Dermis lymphatic vessel endothelial cell (primary cell): ENCODE measurements at places on chromosomes 4 and X. TPM values are rescaled to one million over a fixed set of nuclear protein-coding genes. Genes with fewer than 3 reads are reported as not detected.

The TNIP3 gene
- 0.09 and 0.11 TPM in 2 replicates for total RNA-seq

The CT83 gene
- total RNA-seq, result not detected in 2 replicates

The NAA15 gene
- 16.9 and 24.7 TPM in 2 replicates for total RNA-seq

The TMEM144 gene
- 4.5 and 5.3 TPM in 2 replicates for total RNA-seq

The CT45A10 gene
- not detected in 2 replicates for total RNA-seq

The TEX13D gene
- total RNA-seq, result not detected in 2 replicates

The GAGE13 gene
- total RNA-seq, result not detected in 2 replicates
